ENCODE measurements at places on chromosomes 12 and 14.

- DNase-seq, result peak; percentile 52
These were observed 836 bp downstream of the PTPN21 start for GRCh38 chr14:88553886-88554456.

DNA sequence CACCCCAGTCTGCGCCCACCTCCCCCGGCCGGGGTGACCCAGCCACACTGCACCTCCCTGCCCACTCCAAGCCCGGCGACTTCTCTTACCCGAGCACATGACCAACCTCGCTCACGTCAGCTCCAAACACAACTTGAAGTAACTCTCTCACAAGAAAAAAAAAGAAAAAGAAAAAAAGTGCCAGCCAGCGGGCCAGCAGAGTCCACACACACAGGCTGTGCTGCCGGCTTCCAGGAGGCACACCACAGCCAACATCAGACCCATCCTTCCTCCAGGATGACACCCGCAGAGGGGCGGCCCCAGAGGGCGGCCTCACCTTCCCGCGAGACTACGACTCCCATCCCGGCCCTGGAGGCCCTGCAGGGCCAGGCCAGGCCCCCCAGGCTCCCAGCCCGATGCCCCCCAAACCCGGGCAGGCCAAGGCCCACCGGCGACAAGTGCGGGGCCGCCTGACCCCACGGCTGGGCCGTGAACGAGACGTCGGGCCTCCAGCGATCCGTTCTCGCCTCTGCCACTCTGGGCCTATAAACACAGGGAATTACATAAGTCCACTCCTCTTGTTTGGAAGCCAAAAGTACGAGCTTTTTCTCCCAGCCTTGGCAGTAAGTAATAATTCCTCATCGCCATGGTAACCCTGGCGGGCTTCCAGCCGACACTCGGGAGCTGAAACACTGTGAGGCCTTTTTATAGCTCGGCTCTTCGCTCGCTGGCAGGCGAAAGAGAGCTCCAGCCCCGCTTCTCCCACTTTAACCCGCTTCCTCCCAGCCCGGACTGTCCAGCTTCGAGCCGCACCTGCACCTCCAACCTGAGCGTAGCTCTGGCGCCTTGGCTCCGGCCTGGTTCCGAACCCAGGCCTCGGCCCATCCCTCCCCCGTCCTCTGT, 49.1 kb downstream of the NCOR2 start:
- peak; percentile 88 for DNase-seq

DNA sequence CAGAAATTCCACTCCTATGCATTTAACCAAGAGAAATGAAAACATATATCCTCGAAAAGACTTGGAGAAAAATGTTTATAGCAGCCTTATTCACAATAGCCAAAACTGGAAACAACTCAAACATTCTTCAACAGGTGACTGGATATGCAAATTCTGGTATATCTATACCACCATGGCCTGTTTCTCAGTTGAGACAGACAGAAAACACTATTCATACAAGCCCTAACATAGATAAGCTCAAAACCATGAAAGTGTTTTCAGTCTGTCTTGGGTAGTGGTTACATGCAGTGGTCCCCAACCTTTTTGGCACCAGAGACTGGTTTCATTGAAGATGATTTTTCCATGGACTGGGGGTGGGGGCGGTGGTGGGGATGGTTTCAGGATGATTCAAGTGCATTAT, 83.8 kb downstream of the SRGAP1 start:
- DNase-seq, result no peak

DNA sequence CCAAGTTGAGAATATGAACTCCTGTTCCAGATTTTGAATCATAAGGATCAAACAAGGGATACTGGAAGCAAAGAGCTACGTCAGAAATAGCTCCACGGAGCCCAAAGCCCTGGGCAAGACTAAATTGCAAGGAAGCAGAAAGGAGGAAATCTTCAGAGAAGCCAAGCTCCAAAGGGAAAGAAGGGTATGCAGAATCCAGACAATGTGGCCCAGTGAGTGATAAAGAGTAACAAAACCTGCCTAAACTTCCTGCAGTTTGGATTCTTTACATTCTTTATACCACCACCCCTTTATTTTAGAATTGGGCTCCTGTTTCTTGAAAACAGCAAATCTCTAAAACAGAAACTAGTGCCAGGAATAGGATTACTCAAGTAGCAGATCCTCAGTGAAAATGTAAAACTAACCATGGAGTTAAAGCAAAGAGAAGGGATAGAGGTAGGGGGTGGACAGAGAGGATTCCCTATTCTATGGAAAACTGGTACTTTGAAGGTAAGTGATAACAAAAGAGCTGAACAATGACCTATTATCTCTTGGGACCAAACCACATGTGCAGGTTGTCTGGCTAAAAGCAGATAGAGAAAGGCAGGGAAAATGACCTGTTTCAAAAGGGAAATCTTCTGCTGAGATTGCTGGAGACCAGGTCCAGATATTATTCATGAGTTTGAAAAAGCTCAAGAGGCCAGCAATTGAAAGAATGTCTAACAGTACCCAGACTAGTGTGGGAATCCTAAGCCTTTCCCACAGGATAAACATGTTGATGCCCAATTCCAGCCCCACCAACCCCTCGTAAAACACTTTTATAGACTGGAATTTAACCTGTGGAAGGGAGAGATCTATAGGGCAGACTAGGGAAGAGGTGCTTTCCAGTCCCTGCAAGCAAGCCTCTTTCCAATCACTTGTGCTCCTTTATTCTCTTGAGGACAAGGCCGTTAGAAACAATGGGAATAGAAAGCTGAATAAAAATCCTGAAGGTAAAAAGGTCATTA, 24.5 kb downstream of the MBIP start:
- no peak for DNase-seq

DNA sequence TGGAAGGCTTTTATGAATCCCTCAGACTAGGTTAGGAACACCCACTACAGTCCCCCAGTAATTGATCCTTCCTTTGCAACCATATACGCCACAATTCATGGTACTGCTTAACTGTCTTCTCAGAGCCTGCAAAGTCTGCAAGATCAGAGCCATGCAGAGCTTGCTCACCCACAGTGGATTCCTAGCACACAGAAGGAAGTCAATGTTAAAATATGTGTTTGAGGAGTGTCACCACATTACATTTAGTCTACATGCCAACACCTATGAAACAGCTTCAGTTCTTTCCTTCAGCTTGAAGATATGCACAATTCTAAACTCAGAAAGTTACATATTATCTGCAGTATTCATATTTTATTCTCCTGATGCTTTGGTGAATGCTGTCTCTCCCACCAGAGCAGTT, 138.5 kb downstream of the NDUFA12 start:
- DNase-seq, result no peak

- DNase-seq, result no peak
These were observed 102.6 kb upstream of the RFX4 start for GRCh38 chr12:106480251-106480650.

DNA sequence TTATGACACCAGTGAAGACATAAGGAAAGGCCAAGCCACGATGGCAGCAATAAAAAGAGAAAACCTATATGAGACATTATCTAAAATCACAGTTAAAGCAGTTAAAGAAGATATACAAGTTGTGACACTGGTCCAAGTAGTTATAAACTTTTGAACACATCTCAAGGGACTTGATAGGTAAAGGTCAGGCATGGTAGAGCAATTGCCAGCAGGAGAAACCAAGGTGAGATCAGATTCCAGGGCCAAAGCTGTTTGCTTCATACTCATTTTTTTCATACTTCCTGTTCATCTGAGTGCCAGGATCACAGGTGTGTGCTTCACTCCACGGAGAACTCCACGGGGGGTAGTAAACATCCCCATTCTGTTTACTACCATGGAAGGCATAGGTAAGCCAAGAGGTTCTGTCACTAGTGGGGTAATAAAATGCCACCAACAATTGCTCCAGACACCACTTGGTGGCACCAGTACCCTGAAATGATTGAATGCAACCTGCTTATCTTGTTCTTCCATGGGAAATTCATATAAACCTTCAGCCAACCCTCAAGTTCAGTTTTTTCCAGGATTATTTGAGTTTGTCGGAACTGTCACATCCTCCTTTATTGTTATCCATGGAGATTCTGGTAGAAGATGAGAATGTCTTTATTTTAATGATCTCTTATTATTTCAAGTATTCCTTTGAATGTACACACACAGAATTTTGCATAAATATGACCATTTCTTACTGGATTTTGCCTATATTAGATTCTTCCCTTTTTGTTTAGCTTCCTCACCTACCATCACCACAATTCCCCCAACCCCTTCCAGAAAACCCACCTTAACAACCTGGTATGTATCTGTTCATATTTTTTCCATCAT, 59.2 kb upstream of the TSPAN8 start:
- DNase-seq, result peak; percentile 74

- no peak for DNase-seq
These were observed 3.6 kb downstream of the ALKBH2 start for GRCh38 chr12:109089683-109090082.

- DNase-seq, result no peak
These were observed 6.7 kb upstream of the SLC10A1 start for GRCh38 chr14:69803753-69804152.

DNA sequence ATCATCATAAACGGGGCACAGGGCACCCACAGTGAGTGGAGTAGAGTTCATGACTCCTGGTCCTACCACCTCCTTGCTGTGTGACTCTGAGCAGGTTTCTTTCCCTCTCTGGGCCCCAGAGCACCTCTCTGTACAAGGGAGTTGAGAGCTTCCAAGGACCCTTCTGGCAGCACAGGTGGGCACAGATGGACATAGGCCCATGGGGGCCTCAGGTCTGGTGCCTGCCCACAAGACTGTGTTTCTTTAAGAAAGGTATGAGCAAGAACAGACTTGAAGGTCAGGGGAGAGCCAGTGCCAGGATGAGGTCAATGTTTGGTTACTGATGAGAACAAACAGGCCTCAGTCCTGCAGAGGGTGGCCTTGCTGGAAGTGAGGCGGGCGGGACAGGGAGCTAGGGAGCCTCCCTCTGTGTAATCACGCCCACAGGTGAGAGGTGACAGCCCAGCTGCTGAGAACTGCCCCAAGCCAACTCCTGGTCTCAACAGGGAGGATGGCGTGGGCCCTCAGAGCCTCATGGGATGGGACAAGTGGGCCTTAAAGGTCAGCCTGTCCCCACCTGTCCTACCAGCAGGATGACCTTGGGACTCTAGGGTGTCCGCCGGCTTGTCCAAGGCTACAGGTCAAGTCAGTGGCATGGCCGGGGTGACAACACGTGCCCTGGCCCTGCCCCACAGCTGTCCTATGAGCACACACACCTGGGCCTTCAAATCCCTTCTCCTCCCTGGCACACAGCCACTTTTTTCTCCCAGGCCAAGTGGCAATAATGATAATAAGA, 49.1 kb downstream of the CCDC85C start:
- no peak for DNase-seq

DNA sequence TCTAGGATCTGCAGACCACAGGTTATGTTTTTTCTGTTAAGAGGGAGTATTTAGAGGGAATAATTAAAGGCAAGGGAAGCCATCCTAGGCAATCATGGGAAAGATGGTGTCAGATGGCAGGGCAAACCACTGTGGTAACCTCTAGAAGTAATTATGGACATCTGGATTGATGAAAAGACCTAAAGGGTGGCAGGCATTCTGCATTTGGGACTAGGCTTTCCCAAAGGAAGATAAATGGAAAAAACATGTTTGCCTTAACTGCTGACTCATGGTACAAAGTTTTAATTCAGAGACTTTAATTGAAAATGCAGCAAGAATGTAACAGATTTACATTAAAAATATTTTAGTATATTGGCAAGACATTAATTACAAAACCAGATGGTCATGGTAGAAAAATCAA, 88.1 kb downstream of the TMEM30B start:
- DNase-seq, result no peak
